ENCODE measurements at places on chromosomes 1 and 21.

GRCh38 chr1:19208710-19209438 lies 1.2 kb downstream of the UBR4 start:
- no peak for DNase-seq

GRCh38 chr1:80540149-80540548 lies 1260.6 kb upstream of the ADGRL2 start:
- DNase-seq: no peak

- DNase-seq: no peak
Observed at GRCh38 chr1:26225033-26225831, 8.8 kb upstream of the CEP85 start.

DNA sequence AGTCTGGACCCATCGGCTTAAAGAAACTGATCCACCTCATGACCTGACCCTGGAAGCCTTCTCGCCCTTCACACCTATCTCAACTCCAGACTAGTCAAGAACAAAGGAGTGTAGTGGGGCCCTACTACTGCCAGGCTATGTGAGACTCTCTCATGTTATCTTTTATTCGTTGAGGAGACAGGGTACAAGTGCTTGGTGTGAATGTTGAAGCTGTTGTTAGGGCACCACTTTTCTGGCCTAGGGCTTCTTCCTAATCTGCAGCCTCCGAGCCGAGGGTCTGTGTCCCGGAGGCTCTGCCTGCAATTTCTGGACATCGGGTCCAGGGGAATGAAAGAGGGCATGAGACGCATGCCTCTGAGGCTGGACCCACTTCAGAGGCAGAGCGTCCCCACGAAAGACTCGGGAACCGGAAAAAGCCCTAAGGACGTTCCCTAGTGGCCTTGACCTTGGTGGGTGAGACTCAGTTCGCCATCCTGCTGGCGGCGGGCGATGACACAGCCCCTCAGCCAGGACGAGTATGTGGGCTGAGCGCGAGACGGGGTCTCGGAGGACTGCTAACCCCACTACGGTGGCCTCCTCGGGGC lies 671 bp downstream of the DNAJC11 start:
- DNase-seq: no peak

DNA sequence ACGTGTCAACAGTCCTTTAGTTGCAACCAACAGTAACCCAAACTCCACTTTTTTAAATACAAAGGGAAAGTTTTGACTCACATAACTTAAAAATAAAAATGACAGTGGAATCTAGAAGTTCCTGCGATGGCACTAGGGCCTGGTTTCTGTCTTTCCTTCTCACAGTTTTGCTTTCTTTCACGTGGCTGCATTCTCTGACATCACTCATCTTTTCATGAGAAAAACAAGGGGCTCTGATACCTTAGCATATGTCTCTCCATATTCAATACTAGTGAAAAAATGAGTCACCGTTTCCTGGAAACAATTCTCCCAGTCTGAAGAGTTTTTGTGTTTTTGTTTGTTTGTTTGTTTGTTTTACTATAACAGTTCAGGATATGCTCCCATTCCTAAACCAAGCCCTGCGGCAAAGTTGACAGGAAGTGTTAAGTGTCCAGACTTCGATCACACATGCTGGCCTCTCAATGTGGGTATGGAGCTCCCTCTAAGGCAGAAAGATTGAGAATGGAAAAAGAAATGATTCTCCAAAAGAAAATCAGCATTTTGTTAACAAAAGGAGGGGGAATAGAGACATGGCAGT lies 483.3 kb downstream of the TTLL7 start:
- no peak for DNase-seq

DNA sequence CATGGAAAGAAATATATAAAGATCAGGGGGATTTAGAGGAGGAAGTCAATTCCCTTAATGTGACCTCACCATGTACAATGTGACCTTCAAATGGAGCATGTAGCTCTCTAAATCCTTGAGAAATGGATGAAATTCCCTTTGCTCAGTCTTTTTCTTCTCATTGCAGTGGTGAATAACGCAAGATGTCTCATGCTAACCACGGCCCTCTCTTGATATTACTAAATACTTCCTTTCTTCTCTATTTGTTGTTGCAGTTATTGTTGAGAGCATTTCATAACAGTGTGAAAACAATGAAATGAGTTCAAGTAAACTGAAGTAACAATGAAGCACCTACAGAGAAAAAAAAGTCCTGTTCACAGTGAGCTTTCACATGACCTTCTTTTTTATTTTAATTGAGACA lies 55.6 kb downstream of the ZNF281 start:
- no peak for DNase-seq

- DNase-seq: no peak
Observed at GRCh38 chr1:6969762-6970161, 184.5 kb downstream of the CAMTA1 start.

DNA sequence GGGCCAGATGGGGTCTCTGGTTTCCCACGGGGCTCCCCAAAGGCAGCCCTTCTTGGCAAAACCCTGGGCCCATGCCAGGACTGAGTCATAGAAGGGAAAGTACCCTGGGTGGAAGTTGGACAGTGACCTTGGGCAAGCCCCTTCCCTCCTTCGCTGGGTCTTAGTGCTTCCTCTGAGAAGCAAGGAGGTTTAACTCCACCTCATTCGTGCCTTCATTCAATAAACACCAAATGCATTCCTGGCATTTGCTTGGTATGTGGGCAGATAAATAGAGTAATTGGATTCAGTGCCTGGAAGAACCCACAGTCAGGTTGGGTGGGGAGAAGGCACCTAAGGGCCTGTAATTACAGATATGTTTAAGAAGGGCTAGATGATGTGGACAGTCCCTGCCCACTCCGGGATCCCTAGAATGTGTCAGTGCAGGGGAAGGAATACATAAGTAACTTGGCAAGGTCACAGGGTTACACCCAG lies 36.3 kb upstream of the CITED4 start:
- DNase-seq: peak; percentile 24

GRCh38 chr1:182147136-182147820 lies 85.8 kb upstream of the ZNF648 start:
- no peak for DNase-seq

DNA sequence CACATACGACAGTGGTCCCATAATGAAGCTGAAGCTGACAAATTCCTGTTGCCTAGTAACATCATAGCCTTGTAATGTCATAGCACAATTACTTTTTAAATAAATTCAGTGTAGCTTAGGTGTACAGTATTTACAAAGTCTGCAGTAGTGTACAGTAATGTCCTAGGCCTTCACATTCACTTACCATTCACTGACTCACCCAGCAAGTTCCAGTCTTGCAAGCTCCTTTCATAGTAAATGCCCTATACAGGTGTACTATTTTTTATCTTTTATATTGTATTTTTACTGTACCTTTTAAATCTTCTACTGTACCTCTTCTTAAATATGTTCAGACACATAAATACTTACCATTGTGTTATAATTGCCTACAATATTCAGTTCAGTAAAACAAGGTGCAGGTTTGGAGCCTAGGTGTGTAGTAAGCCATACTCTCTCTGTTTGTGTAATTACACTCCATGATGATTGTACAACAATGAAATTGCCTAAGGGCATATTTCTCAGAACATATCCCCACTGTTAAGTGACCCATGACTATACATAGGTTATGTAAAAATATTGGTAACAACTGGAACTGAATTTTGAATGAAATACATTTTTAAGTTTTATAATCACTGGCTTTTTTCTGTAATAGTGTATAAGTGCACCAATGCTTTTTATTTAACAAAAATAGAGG lies 33.5 kb upstream of the ADAM30 start:
- no peak for DNase-seq

GRCh38 chr1:193333166-193333565 lies 146.8 kb upstream of the B3GALT2 start:
- DNase-seq: no peak

Measured in CD8-positive, alpha-beta T cell (primary cell).